ENCODE measurements at places on chromosomes 4 and X. TPM values are rescaled to one million over a fixed set of nuclear protein-coding genes. Genes with fewer than 3 reads are reported as not detected.

DNA sequence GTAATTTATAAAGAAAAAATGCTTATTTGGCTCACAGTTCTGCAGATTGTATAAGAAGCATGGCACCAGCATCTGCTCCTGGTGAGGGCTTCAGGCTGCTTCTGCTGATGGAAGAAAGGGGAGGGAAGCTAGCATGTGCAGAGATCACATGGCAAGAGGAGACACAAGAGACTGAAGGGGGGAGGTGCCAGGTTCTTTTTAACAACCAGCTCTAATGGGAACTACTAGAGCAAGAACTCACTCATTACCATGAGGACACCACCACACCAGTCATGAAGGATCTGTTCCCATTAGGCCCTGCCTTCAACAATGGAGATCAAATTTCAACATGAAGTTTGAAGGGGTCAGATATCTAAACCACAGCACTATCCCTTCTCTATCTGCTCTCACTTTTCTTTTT is 9.4 kb upstream of the COPS4 start:
- DNase-seq, result no peak

DNA sequence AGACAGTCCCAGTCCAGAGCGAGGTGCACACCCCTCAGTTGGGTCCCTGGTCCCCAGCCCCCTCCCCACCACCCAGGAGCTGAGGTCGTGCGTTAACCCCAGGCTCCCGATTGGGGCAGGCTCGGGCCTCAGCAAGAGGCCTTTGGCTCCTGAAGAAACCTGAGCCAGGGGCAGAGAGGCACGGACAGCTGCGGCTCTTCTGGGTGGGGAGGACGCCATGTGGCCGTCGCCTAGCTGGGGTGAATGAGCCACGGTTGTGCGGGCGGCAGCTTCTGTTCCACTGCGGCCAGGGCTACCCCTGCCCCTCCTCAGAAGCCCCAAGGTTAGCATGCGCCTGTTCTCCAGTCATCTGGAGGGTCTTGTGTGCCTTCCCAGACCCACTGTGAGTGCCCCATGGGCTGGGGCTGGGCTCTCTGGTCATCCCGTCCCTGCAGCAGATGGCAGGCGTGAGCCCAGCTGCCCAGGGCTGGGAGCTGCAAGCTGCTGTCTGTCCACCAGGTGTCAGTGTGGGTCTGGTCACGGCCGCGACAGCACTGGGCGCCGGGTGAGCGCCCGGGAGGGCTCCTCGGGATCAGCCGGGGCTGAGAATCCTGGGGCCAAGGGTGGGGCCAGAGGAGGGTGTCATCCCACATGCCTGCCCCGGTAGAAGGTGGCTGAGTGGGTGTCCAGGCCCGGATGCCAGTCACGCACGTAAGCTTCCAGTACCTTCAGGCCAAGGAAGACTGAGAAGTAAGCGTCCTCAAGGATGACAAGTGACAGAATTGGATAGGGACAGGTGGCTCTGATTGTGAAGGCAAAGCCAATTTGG is 21.9 kb downstream of the ATP2B3 start:
- peak; percentile 53 for DNase-seq

DNA sequence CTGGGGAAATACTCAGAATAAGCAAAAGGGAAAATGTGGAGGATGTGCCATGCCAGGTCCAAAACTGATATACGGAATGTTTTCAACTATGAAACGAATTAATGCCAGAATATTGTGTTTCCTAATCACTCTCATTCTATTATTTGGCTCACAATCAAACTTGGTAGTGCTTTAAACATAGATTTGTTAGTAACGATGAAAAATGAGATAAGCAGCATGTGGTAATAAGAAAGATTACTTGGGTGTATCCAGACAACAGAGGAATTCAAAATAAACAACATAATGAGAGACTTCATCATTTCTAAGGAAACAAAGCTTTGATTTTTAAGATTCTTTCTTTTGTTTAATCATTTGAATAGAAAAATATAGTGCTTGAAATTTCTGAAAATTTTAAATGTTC is 237.3 kb downstream of the TACR3 start:
- DNase-seq, result peak; percentile 12

DNA sequence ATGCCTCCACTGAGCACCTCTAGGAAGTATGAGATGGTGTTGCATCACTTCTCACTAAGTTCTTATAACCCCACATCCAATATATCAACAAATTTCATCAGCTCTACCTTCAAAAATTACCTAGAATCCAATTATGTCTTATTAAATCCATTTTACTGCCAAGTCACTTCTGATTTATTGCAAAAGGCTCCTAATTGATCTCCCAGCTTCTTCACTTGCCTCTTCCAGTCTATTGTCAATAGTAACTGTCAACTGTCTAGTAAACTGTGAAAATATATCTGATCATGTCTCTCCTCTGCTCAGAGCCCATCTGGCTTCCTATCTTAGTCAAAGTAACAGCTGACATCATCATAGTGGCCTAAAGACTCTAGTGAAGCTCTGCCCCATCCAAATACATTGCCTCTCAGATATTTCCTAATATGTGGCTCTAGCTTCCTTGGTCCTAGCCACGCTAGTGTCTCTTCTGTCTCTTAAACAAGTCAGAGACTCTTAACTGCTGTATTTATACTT is 414.5 kb upstream of the ATOH1 start:
- no peak for DNase-seq

- DNase-seq, result no peak
Observed at GRCh38 chr4:155383541-155383940, 6.8 kb upstream of the MAP9 start.

GRCh38 chr4:147707892-147708672 is 23.8 kb upstream of the ARHGAP10 start:
- DNase-seq, result peak; percentile 69

DNA sequence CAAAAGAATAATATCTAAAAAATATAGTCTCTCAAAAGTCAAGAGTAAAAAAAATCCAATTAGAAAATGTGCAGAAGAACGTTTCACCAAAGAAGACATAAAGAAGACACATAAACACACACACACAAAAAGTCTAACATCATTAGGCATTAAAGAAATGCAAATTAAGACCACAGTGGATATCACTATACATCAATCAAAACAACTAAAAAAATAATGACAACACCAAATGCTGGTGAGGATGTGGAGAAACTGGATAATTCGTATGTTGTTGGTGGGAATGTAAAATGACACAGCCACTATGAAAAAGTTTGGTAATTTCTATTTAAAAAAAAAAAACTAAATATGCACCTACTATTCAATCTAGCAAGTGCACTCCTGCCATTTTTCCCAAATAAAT is 66.4 kb downstream of the LRBA start:
- DNase-seq, result no peak

The ENPEP gene
- 5.9 TPM for total RNA-seq

The UTP14A gene
- 34.1 TPM for total RNA-seq

The DMRTC1B gene
- total RNA-seq, result not detected

Data from fibroblast of the aortic adventitia (primary cell).